ENCODE measurements at places on chromosomes 12 and 14. TPM values are rescaled to one million over a fixed set of nuclear protein-coding genes. Genes with fewer than 3 reads are reported as not detected.

PMCH gene
- total RNA-seq: not detected

CLEC2D gene
- 1.4 TPM for total RNA-seq

HOMEZ gene
- 6.1 TPM for total RNA-seq

OR6C2 gene
- total RNA-seq: not detected

ATP6V1D gene
- 132 TPM for total RNA-seq

IFI27 gene
- 16.4 TPM for total RNA-seq

CELA1 gene
- not detected for total RNA-seq

TOMM20L gene
- not detected for total RNA-seq

POTEM gene
- not detected for total RNA-seq

MANSC4 gene
- not detected for total RNA-seq

SEL1L gene
- total RNA-seq: 114 TPM

OR4K15 gene
- total RNA-seq: not detected

SDSL gene
- 17.5 TPM for total RNA-seq

OTOGL gene
- 0.14 TPM for total RNA-seq

HOXC12 gene
- total RNA-seq: not detected

ANKRD33 gene
- not detected for total RNA-seq

GPRC5D gene
- not detected for total RNA-seq

RNASE1 gene
- total RNA-seq: not detected

POTEG gene
- not detected for total RNA-seq

ASCL1 gene
- total RNA-seq: not detected

GALNT8 gene
- total RNA-seq: 0.18 TPM
